ENCODE measurements at places on chromosomes 12 and 14.

DNA sequence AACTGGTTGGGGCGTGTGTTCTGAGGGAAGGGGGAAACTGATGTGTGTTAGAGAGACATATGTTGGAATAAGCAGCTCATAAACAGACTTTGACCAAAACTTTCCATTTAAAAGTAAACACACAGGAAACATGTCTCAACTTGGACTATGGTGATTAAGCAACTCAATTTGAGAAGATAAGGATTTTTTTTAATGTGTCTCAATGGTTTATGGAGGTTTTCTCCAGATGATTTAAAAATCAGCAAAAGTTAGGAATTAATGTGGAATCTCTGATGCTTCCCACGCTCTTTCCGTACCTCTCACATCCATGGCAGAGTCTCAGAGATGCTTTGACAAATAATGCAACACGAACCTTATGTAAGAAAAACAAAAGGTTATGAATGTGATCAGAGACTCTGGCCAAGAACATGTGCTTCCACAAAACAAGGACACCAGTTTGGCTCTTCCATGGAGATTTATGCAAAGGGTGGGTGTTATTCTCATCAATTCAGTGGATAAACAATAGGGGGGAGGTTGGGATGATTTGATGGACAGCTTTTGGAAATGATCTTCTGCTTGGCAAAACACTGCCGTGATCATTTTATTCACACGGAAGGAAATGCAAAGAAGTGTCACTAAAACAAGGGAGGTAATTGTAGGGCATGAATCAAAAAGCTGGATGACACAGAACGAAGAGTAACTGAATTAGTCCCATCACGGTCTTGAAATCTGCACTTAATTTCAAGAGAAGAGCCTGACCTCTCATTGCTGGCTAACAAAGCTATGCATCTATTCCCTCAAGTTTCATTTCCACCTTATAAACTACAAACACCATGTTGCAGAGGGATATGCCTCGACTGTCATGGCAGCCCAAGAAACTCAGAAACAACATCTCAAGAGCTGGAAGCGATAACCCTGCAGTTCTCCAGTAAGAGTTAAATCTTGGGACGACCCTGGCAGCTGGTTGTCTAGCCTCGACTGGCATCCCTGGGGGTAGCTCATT lies 76.5 kb downstream of the FOXN3 start:
- DNase-seq = no peak

- DNase-seq = no peak
Measured at GRCh38 chr14:93039649-93040315, 75.9 kb downstream of the ITPK1 start.

- no peak for DNase-seq
Measured at GRCh38 chr12:120925740-120926563, 21.8 kb upstream of the SPPL3 start.

- no peak for DNase-seq
Measured at GRCh38 chr12:132276827-132277373, 52.5 kb downstream of the GALNT9 start.

DNA sequence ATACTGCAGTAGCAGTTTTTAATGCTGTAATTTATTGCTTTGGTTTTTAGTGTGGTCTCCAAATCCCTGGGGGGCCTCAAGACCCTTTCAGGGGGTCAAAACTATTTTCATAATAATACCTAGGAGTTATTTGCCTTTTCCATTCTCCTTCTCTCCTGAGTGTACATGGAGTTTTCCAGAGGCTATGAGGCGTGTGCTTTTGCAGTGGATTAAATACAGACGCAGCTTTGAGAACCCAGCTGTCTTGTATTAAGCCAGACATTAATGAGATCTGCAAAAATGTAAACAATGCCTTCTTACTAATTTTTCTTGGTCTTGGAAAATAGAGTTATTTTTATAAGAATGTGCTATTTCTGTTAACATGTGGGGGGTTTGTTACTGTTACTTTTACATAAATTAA lies 68.6 kb downstream of the SLC25A47 start:
- no peak for DNase-seq

GRCh38 chr12:88437226-88437625 lies 143.0 kb downstream of the KITLG start:
- no peak for DNase-seq

- no peak for DNase-seq
Measured at GRCh38 chr12:80862531-80862930, 75.2 kb downstream of the LIN7A start.

GRCh38 chr12:115433014-115433634 lies 749.1 kb upstream of the TBX3 start:
- no peak for DNase-seq

DNA sequence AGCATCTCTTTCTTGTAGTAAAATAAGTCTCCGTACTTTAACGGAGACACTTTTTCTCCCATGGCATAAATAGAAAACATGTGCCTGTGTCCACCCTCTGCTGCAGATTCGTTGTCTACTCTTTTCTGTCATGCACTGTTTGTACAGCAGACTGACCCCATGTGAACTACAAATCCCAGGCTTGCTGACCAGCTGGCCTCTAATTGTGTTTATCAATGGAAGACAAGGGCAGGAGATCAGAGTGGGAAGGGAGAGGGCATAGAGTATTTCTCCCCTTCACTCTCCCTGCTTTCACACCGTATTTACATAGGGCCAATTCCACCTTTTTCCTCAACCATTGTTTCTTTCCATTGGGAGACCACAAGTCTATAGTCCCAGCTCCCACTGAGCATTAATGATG lies 31.0 kb upstream of the TMTC2 start:
- DNase-seq = no peak

DNA sequence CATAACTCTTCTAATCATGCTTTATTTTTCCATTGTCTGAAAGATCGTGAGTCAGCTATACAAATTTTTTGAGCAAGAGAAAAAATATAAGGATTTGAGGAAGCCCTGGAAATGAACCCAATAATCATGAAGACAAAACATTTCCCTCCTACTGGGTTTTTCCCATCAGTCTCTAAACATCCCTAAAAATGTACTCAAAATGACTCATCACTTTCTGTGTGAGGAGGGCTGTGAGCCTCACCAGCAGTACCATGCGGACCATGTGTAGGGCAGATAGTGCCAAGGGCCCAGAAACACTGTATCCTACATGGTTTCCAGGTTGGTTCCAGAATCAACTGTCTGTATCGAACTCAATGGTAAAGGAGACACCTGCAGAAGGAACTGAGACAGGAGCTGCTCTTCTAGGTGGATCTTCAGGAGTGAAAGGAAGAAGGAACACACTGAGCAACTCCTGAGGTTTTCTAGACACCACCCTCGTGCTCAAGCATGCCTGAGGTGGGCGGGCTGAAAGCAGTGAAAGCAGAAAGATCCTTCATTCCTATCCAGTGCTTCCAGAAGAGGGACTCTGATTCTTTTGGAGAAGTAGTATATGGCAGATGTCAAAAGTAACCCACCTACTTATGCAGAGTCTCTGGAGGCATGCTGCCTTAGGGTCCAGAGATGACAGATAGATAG lies 48.6 kb upstream of the RHOJ start:
- no peak for DNase-seq

DNA sequence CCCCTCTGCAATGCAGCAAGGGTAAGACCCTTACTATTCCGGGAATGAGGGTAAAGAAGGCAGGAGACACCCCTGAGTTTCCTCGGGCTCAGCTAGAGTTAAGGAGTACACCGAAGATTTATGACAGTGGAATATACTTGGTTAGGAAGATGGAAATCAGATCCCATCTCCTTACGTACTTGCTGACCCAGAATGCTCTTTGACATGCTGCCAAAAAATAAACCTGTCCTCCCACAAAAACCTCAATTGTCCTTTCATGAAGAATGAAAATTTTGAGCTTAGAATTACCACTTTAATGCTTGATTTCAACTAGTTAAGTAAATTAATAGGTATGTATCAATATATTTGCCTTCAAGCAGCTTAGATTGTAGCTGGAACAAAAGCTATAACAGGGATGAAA lies 99.5 kb downstream of the PRIMA1 start:
- DNase-seq = no peak

All from NCI-H2081 treated with DMSO at 0.1 percent for 48 hours (cell line).